Suppressor macrophage treated with lipopolysaccharide for 1 hour (primary cell): ENCODE measurements at places on chromosomes 6 and 20.

- no peak for DNase-seq
Measured at GRCh38 chr6:144758602-144759001, 473.5 kb downstream of the UTRN start.

DNA sequence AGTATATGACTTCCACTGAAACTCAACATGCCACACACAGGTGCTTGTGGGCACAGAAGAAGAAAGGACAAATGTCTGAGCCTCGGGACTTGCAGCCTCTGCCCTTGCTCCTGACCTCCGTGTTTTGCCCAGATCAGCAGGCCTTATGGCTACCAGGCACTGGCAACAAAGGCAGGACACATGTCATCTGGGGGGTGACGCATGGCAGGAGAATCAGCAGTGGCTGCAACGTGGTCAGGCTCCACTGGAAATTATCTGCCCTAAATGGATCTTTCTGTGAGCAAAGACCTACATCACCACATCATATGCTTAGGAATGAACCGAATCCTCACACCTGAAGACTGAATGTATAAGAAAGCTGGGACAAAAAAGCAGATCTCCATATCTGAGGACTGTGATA, 78.9 kb downstream of the ELOVL5 start:
- no peak for DNase-seq

GRCh38 chr6:24994812-24995211, 59.1 kb upstream of the RIPOR2 start:
- DNase-seq, result no peak

DNA sequence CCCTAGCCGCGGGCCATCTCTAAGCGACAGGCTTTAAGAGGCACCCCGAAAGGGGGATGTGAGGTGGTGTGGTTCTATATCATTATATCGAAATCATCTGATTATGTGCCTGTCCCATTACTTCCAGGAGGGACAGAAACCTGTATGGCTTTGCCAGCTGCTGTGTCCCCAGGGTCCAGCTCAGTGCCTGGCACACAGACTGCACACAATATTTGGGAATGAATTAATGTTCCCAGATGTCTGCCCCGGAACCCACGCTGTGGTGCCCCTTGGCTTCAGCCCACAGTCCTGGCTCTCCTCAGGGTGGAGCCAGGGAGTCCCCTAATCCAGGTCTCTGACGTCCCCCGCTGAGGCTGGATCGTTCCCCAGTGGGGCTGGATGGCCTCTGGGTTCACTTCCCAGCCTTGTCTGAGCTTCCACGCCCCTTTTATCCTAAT, 8.9 kb upstream of the AHCY start:
- DNase-seq, result no peak

DNA sequence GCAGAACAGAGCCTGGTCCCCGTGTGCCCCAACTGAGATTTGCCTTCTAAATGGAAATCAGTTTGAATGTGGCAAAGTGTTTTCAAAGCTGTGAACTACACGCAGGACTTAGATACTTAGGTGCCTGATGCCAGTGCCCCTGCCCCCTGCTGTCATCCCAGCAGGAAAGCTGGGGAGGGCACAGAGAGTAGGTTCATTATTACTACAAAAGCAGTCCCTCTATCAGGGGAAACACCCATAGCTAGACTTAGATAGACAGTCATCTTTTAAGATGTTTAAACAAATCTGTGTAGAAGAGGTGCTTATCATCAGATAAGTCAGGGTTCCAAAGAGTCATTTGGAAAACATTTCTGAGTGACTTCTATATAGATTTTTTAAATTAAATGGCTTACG, 155.0 kb upstream of the SNX9 start:
- DNase-seq, result no peak

GRCh38 chr6:56752009-56752408, 109.3 kb upstream of the DST start:
- peak; percentile 14 for DNase-seq

DNA sequence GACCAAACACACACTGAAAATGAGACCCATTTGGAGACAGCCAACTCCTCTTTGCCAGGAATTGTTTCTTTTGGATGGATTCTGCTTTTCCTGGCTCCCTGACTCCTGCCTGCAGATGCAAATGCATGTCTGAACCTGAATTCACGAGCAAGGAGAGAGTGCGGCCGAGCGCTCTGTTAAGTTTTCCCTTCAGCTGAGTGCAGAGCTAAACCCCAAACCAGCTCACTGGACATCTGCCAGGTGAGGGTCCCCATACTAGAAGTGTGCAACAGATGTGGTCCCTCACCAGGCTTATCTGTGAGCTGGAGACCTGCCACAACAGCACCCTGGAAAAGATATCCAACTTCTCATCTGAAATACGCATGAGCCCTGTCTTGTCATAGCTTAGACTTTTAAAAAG, 59.0 kb downstream of the CD164 start:
- DNase-seq, result no peak

DNA sequence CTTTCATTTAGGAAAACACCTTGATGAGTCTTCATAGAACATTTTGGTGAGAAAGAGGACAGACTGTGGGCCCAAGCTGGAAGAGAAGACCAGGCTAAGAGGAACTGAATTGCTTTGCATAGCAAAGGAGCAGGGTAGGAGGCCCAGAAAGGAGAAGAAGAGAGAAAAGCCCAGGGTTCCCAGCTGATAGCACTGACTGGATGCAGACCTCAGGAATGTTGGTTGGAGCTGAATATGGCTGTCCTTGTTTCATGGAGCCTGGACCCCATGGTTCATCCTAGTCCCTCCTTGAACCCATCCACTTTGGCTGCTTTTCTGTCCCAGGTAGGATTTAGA, 18.0 kb upstream of the ZFAND3 start:
- DNase-seq, result peak; percentile 44

DNA sequence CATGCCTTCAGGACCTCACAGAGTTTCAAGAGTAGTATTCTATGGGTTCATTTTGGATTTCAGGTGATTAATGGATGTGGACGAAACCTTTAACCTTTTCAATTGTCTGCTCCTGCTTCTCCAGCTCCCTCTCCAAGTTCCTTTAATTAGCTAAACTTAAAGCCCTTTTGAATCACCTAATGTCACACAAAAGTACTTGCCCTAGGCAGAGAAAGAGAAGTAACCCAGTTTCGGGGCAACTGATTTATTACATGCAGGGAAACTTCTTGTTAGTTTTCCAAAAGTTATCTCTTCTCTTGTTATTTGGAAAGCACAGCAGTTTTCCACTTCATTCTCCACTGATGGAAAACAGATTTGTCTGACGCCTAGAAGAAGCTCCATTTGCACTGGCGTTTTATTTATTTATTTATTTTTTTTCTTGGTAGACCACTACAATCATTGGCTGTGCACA, 407.7 kb upstream of the JARID2 start:
- DNase-seq, result no peak

- DNase-seq, result no peak
Measured at GRCh38 chr6:127791779-127792528, 108.9 kb downstream of the THEMIS start.

DNA sequence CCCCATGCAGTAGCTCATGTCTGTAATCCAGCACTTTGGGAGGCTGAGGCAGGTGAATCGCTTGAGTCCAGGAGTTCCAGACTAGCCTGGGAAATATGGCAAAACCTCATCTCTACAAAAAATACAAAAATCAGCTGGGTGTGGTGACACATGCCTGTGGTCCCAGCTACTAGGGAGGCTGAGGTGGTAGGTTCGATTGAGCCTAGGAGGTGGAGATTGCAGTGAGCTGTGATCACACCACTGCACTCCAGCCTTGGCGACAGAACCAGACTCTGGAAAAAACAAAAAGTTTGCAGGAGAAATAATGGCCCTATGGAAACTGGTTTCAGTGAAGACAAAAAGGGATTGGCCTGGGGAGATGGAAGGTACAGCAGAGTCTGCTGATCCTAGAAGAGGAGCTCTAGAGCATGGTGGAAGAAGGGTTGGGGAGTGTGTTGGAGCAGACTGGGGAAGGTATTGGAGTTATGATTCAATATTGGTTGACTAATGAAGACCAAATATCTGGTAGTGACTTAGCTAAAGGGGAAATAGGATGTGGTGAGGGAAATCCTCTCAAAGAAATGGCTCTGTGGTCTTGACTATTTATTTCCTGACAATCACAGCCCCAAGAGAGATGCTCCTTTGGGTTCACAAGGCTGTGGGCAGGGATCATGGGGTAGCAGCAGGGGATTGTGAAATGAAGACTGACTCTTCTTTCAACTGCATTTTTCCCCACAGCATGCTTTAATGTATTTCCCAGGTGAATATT, 281.9 kb downstream of the UTRN start:
- peak; percentile 73 for DNase-seq

- DNase-seq, result peak; percentile 49
Measured at GRCh38 chr6:85537055-85537494, 56.6 kb downstream of the SNX14 start.

DNA sequence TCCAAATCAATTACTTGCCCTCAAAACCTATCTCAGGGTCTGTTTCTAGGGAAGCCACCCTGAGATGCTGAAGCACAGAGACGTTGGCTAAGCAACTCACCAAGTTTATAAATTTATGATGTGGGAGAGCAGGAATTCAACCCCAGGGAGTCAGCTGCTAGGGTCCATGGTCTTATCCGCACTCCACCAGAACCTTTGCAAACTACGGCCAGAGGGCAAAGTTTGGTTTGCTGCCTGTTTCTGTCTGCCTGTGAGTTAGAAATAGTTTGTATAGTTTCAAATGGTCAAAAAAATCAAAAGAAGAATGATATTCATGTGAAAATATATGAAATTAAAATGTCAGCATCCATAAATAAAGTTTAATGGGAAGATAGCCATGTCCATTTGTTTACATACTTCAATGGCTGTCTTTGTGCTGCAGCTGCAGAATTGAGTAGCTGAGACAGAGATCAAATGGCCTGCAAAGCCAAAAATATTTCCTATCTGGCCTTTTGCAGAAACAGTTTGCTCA, 83.7 kb upstream of the ZFP64 start:
- DNase-seq, result no peak

GRCh38 chr20:37976887-37977286, 56.4 kb downstream of the TTI1 start:
- DNase-seq, result no peak

DNA sequence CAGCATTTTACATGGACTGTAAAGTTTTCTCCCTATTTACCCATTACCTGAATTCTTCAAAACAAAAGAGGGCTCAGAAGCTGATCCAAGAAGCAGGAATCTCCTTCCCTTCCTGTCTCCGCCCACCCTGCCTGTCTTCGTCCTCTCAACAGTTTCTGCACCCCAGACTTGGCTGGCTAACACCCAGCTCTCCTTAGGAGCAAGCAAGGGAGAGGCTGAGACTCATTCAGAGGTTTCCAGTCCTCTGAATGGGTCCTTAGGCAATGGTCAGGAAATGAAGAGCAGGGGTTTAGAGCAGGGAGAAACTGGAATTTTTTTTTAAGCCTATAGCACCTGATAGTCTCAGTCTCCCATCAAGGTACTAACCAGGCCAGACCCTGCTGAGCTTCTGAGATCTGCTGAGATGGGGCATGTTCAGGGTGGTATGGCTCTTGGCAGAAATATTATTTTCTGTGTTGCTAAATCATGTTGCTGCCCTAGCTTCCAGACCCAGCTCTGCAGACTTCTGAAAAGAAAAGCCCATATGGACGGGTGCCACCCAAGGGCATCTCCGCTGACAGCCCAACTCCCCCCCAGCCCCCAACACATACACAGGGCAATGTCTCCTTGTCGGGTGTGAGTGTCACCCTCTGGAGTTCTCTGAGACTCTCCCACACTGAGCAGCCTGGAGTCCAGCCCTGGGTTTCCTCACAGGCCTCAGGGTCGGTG, 74.6 kb upstream of the CD93 start:
- DNase-seq, result no peak

DNA sequence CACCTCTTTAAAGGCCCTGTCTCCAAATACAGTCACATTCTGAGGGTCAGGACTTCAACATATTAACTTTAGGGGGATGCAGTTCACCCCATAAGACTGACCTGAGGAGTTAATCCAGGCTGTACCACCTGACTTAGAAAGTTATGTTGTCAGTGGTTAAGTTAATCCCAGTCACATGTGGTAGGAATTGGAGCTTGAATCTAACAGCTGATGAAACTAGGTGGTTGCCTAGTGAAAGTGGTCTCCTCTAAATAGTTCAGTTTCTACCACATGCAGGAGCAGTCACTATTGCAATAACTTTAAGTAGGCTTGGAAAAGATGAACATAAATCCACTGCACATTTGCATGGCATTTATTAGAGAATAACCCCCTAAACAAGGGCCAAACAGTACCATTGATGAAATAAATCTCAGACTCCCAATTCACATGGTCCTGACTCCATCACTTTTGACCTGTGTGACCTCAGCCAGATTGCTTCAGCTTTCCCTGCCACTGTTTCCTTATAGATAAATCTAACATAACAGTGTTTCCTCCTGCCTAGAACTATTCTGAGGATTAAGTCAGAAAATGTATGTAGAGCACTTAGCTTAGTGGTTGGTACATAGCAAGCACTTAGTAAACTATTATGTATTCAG, 20.1 kb downstream of the SAMD5 start:
- DNase-seq, result no peak

DNA sequence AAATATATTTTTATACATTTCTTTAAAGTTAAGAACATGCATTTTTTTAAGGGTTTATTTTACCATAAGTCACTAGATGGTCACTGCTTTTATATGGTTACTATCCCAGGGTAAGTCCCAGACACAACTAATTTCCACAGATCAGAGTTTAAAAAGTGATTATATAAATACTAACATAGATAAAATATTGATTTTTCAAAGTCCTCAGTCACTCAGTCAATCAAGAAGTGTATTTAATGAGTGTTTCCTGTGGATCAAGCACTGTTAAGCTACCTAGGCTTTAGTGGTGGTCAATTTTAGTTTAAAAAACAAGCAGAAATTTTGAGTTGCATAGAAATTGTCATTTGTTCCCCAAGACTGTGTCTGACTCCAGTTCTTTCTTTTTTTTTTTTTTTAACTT, 399.5 kb upstream of the SYNCRIP start:
- no peak for DNase-seq

- no peak for DNase-seq
Measured at GRCh38 chr6:89387516-89388201, 24.4 kb downstream of the RRAGD start.

GRCh38 chr6:22706651-22707050, 137.3 kb downstream of the HDGFL1 start:
- DNase-seq, result no peak

DNA sequence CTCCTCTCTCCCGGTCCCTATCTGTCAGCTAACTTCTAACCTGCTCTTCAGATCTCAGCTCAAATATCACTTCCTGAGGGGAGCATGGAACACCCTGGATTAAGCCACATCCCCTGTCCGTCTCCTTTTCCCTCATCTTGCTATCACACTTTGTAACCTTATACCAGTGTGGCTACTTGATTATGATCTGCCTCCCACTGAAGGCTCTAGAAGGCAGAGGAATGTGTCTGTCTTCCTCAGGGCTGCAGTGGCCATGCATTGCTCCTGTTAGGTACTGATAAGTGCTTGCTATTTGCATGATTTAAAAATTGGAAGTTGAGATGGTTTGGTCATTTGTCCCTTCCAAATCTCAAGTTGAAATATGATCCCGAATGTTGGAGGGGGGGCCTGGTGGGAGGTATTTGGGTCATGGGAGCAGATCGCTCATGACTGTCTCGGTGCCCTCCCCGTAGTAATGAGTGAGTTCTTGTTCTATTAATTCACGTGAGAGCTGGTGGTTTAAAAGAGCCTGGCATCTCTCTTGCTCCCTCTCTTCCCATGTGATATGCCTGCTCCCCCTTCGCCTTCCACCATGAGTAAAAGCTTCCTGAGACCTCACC, 71.4 kb downstream of the PLCB4 start:
- DNase-seq, result no peak

- DNase-seq, result no peak
Measured at GRCh38 chr6:70398783-70399728, 14.3 kb upstream of the FAM135A start.
